Thyroid gland (tissue), 4 donors: ENCODE measurements at places on chromosomes 11 and 22. TPM values are rescaled to one million over a fixed set of nuclear protein-coding genes. Genes with fewer than 3 reads are reported as not detected.

DNA sequence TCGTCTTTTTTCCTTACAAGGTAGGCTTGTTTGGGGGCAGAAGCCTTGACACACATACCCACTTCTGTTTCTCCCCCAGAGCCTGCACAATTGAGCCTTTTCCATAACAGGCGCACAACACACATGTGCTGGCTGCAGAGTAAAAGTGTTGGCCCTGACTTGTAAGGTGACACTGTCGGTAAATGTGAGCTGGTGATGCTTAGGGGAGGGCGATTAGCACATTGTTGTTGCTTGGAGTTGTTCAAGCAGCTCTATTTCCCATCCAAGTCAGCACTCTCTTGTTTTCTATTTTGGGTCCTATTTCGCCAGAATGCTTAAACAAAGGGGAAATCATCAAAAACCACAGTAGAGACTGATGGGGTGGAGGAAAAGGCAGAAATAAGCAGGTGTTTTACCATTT lies 51.9 kb upstream of the PTPRJ start:
- H3K36me3 ChIP-seq = no peaks in the 10 kb centered on the region
- H3K4me1 ChIP-seq = peaks cover 15% of the 10 kb centered on the region
- H3K27me3 ChIP-seq = no peaks in the 10 kb centered on the region
- H3K27ac ChIP-seq = no peak overlapping the region

DNA sequence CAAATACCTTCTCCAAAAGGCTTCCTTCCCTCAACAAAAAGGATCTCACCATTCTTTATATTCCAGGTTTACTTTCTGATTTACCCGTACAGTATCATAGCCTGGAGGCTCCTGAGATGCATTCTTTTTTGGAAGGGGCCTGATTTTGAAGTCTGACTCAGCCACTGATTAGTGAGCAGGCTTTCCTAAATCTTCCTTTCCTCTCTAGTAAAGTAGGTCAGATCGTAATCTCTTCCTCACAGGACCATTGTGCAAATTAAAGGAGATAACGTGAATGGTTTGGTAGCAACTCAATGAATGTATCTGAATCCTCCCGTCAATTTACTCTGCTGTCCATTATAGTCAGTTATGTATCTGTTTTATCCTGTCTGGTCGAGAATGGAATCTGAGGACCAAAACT lies 227.7 kb upstream of the ANO5 start:
- no peaks in the 10 kb centered on the region for H3K36me3 ChIP-seq
- DNase-seq = no peak
- no peaks in the 10 kb centered on the region for H3K27me3 ChIP-seq
- no peak overlapping the region for H3K4me3 ChIP-seq
- H3K27ac ChIP-seq = no peak overlapping the region

- H3K27ac ChIP-seq = no peak overlapping the region
- no peak overlapping the region for H3K4me3 ChIP-seq
- H3K36me3 ChIP-seq = no peaks in the 10 kb centered on the region
- peaks cover 26% of the 10 kb centered on the region for H3K4me1 ChIP-seq
Measured at GRCh38 chr22:20771918-20772625, 1.8 kb upstream of the SERPIND1 start.

- H3K27me3 ChIP-seq = no peaks in the 10 kb centered on the region
- H3K4me3 ChIP-seq = peak overlapping the region; percentile 40
- no peaks in the 10 kb centered on the region for H3K36me3 ChIP-seq
- DNase-seq = peak; percentile 10
- no peak overlapping the region for H3K27ac ChIP-seq
- H3K4me1 ChIP-seq = peaks cover 5% of the 10 kb centered on the region
Measured at GRCh38 chr11:71787098-71787823, 45.7 kb upstream of the DEFB108B start.

DNA sequence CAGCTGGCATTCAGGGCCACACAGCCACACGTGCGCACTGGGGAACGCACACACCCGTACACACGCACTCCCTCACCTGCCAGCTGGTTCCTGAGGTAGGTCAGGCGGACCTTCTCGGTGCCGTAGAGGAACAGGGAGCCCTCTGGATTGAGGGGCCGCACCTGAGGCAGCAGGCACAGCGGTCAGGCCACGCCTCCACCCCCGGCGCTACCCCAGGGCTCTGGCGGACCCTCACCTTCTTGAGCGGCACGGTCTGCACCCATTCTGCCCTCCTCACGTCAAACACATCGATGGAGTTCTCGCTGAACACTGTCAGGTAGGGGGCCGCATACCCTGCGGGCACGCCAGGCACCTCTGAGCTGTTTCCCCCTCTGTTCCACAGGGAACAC lies 17.0 kb downstream of the CDC42BPG start:
- H3K4me3 ChIP-seq = no peak overlapping the region
- no peak overlapping the region for H3K27ac ChIP-seq
- no peaks in the 10 kb centered on the region for H3K27me3 ChIP-seq
- H3K36me3 ChIP-seq = no peaks in the 10 kb centered on the region
- no peak for DNase-seq

DNA sequence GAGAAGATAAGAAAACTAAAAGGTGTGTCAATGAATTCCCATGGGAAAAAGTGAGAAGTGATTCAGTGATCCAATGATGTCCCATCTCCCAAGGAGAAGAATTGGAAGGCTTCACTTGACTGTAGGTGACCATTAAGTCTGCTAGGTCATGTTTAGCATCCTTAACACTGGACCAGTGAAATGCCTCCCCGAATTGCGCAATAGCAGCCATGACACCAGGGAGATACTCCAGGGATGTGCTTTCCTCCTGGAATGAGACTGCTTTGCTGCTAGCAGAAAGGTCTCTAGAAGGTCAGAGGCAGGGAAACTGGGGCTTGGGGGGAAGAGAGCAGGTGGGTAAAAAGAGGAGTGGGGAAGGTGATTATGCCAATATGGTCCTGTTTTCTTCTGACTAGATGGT lies 364.3 kb downstream of the OPCML start:
- H3K4me3 ChIP-seq = no peak overlapping the region
- no peaks in the 10 kb centered on the region for H3K27me3 ChIP-seq
- H3K36me3 ChIP-seq = no peaks in the 10 kb centered on the region
- no peak for DNase-seq
- no peaks in the 10 kb centered on the region for H3K4me1 ChIP-seq
- H3K27ac ChIP-seq = no peak overlapping the region

SSTR3 gene
- total RNA-seq = 0.13 TPM

ZC3H12C gene
- total RNA-seq = 34.3 TPM

ANO1 gene
- 29.8 TPM for total RNA-seq

LDHAL6A gene
- not detected for total RNA-seq

INSC gene
- total RNA-seq = 0.38 TPM

BCO2 gene
- 13.2 TPM for total RNA-seq
